Activated T-cell treated with anti-CD3 and anti-CD28 coated beads for 24 hours (primary cell): ENCODE measurements at places on chromosomes 6 and 20.
A peak's percentile ranks its signal among the peaks of the same experiment; 100 is the strongest.

DNA sequence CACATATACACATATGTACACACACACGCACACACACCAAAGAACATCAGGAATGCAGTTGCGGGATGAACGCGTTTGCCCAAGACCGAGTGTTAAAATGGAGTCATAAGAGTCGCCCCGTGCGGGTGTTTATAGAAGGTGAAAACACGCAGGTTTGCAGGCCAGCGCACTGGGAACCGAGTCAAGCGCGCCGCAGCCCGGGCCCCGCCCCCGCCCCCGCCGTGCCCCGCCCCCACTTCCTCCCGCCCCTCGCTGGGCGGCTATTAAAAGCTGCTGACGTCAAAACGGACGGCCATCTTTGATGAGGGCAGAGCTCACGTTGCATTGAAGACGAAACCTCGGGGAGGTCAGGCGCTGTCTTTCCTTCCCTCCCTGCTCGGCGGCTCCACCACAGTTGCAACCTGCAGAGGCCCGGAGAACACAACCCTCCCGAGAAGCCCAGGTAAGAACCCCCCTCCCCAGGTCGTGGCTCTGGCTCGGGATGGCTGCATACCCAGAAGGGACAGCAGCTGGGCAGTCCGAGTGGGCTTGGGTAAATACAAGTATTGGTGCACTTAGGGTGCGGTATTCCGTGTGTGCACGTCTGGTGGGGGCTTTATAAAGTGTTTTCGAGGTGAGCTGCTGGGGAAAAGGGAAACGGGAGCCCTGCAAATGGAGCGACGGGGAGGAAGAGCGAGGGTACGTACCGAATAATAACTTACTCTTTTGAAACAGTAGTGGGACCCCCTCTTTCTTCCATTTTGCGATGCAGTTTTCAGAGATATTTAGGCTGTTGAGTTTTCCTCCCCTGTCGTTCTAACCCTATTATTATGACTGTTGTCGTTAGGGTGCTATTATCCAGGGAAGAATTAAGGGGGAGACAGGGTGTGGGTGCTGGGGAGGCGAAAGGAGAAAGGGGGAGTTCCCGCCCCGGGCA, at the start of gene SNAP25:
SNAP25 (plus strand) TSS at position 295 of the 916 bp plus-strand sequence. CDS start 56,662 bp downstream, outside the sequence.
- DNase-seq = peak; percentile 6

DNA sequence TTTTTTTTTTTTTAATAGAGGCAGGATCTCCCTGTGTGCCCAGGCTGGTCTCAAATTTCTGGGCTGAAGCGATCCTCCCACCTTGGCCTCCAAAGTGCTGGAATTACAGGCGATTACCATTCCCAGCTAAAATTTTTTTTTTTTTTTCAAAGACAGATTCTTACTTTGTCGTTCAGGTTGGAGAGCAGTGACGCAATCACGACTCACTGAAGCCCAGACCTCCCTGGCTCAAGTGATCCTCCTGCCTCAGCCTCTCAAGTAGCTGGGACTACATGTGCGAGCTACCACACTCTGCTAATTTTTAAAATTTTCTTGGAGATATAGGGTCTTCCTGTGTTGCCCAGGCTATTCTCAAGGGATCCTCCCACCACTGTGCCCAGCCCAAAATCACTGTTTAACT, 58.0 kb upstream of the MYO6 start:
- DNase-seq = no peak

DNA sequence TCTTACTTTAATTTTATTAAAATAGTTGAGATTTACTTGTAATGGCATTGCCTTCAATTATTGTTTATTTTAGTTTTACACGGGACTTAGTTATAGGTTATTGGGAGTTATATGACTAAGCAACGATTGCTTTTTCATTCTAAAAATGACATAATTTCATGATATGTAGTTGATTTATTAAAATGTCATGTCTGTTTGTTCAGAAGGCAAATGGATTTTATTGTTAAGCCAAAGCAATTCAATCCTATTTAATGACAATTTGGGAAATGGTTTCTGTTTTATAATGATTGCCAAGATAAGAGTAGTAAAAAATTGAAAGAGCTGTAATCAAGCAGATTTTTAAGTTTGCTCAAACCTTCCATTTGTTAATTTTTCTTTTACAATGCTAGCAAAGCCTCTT, 74.7 kb downstream of the PHACTR2 start:
- no peak for DNase-seq

DNA sequence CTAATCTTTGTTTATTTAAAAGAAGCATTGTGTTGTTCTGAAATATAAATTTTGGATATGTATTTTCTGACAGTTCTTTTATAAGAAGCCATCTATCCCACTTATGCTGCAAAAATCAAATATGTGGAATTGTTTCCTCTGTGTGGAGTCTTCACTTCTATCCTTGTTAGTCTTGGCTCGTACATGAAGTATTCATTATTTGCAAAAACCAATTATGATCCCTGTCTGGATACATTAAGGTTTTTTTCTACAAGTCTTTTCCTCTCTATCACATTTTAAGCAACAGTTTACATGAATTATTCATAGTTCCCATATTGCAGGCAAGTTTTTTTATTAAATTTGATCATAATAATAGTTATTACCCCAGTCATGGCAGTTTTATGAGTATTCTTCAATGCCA, 490.8 kb upstream of the GJE1 start:
- no peak for DNase-seq

DNA sequence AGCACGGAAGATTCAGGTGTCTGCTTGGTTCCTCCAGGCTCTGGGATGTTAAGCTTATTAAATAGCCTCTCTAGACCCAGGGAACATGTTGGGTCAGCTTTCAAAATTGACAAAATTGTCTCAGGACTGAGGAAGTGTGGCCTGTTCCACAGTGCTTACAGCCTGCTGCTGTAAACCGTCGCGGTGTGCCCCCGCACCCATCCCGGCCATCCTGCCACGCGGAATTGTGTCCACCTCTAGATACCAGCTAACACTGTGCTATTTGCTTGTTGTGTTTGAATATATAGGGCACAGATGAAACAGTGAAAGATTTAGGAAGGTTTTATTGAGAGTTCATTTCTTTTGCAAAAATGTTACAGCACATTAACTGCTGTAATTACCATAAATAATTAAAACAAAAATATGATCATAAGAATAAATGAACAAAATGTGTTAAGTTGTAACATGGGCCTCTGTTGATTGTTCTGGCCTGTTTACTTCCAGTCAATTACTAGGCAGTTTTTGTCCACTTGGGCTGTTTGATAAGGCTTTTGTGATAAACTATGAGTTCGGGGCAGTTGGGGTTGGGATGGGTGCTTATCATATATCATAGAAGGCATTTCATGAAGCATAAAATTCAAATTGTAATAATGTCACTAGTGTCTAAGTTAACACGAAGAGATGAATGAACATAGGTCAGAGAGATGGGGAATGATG, 77.4 kb downstream of the ARID1B start:
- no peak for DNase-seq

GRCh38 chr6:155278319-155279049, 14.7 kb downstream of the CLDN20 start:
- DNase-seq = no peak

GRCh38 chr20:35248641-35249475, 22.4 kb downstream of the MMP24 start:
- no peak for DNase-seq

DNA sequence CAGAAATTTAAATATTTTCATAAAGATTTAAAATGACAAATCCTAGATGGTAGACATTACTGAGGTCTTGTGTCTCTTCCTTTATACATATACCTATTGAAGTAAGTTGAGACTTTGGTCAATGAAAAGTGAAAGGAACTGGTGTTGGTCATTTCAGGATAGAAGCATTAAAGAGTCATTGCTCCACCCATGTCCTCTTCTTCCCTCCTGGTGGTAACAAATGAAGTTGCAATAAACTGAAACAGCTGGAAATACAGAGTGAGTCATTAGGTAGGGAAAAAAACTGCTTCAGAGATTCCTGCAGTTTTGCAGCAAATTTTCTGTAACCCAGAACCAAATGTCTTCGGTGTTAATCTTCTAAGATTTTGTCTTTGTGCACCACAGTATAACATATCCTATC, 448.0 kb downstream of the EYS start:
- no peak for DNase-seq

DNA sequence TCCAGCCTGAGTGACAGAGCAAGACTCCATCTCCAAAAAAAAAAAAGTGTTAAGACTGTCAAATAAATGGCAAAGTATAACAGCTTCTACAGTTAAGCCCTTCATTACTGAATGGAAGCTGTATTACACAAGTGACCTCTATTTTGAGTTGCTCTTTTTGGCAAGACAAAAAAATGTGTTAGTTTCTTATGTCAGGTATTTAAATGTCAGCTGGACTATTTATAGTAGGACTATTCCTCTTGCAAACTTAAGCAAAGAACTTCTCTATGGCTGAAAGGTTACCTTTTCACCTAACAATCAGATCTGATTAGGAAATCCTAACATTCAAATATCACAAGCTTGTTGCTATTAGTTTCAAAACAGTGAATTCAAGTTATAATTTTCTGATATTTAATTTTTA, 12.4 kb downstream of the UBE2V1 start:
- no peak for DNase-seq

DNA sequence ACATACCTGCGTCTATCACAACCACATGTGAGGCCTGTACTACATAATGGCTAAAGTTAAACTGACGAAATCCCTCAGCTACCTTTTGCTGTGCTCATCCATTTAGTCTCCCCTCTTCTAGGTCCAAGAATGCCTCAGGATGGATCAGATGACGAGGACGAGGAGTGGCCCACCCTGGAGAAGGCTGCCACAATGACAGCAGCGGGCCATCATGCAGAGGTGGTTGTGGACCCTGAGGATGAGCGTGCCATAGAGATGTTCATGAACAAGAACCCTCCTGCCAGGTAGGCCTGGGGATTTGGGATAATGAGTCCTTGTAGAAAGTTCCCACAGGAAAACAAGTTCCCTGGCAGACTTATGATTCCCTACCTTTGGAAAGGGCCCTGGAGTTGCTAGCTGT, 6.0 kb downstream of the BYSL start:
- DNase-seq = no peak
